ENCODE measurements at places on chromosomes 5 and 9.

- DNase-seq: no peak
Observed at GRCh38 chr9:130823435-130823834, 11.6 kb upstream of the ABL1 start.

DNA sequence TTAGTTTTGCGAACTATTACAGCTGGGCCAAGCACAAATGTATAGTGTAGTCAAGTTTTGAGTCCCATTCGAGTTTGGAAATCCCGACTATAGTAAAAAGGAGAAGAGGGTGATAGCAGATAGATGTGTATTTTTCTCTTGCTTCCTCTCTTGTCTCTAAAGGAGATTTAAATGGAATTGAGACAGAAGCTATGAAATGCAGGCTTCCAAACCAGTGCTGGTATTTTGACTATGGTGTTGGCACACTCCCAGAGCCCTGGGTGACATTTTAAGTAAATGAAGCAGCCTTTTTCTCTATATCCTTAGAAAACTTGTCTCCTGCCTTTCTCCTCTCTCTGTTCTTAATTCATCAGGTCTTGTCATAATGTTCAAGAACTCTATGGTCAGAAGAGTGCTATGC is 17.7 kb upstream of the AUH start:
- no peak for DNase-seq

DNA sequence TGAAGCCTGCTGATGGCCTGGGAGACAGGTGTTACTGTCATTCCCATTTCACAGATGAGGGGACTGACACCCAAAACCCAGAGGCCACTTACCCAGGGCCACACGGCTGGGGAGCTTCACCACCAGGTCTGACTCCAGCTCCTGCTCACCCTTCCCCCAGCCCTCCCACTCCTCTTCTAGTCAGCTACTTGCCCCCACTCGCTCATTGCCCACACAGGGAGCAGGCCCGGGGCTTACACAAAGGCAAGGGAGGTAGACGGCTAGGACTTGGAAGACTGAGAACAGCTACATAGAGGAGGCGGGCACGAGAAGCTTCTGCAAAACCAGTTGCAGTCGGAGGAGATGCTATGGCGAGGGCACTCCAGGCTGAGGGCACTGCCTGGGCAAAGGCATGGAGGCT is 21.3 kb downstream of the LMX1B start:
- no peak for DNase-seq

DNA sequence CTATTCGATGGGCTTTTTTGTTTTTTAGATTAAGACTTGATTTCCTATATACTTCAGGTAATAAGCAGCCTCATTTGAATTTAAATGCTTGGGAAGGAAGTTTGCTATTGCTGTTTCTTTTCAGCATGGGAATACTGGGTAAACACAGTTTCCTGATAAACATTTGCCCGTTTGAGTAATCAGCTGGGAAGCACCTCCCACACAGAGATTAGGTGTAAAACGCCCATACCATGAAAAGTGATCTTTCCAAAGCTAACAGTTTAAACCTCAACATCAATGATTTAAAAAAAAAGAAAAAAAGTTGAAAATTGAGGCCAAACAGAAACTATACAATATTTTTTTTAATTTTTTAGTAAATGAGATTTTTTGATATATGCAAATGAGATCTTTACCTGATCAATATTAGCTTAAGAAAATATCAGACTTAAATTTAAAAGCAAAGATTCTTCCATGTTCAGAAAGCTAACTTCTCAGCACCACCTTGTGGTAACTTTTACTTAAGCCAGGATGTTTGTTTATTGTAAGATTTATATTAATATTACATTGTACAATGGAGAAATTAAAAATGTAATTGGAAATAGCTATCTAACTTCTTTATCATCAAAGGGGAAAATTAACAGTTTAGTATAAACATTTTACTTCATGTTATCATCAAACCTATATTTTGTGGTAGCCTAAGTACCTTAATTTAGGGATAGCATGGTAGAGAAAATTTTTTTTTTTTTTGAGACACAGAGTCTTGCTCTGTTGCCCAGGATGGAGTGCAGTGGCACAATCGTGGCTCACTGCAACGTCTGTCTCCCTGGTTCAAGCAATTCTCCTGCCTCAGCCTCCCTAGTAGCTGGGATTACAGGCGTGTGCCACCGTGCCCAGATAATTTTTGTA is 39.8 kb downstream of the F2RL2 start:
- no peak for DNase-seq

- DNase-seq: no peak
Observed at GRCh38 chr9:33297432-33297831, 7.1 kb downstream of the NFX1 start.

Measured in ascending aorta (tissue), 2 donors.